ENCODE measurements at places on chromosomes 2 and 18.

- DNase-seq = no peak
Observed at GRCh38 chr2:136765256-136766072, at the start of gene THSD7B. TSS of gene THSD7B (plus strand) at chr2:136765545. CDS start at chr2:136882179, 116,634 bp downstream.

- no peak for DNase-seq
Observed at GRCh38 chr2:104846786-104847585, 6.9 kb upstream of the POU3F3 start.

DNA sequence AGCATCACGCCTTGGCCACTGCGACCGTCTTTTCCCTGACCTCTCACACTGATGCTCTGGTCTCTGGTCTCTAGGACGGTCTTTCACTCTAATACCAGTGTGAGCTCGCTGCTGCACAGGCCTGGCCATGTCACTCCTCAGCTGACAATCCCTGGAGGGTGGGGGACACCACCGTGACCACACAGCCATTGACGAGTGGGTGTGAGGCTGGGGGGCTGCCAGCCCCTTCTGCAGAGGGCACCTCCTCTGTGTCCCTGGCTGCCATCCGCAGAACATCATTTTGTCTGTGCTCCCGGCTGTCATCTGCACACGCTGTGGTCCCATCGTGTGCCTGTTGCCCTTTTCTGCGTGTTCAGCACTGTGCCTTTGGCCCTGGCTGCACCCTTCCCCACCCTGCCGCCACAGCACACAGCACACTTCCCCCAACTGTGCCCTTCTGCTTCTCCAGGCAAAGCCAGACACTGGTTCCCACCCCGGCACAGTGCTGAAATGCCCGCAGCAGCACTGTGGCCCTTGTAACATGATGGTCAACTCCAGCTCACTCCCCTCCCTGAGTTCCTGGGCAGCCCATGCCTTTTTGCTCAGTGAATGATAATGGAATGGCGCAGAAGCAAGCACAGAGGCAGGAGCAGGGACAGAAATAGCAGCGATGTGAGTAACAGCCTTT, 30.4 kb upstream of the INHBB start:
- DNase-seq = no peak

- no peak for DNase-seq
Observed at GRCh38 chr2:195677290-195677689, 20.3 kb downstream of the SLC39A10 start.

- peak; percentile 19 for DNase-seq
Observed at GRCh38 chr2:230723363-230723762, 10.7 kb downstream of the CAB39 start.

DNA sequence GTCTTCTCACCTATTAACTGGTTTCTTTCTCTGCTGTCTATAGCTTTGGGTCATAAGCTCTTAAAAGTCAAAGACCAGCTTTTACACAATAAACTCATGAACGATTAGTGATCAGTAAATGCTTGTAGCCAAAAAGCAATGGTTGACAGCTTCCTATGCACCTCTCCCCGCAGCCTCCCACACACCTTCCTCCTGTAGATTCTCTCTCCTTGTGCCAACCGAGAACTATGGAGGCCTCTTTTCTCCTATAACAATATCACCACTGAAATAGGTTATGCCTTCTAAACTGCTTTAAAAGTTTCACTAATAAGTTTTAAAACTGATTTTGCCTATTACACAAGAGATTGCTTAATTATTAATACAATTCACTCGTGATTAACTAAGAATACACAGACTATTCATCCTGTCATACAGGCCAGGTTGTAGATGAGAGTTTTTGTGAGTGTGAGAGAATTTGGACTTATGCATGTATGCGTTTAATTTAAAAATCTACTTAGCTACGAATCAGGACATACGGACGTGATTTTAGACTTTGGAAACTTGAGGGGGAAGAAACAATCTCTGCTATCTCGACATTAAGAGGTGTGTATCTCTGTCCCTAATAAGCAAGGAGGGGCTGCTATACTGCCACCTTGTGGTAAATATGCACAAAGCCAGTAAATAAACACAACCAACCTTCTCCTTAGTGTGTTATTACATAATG, 229.1 kb upstream of the RBBP8 start:
- DNase-seq = no peak

DNA sequence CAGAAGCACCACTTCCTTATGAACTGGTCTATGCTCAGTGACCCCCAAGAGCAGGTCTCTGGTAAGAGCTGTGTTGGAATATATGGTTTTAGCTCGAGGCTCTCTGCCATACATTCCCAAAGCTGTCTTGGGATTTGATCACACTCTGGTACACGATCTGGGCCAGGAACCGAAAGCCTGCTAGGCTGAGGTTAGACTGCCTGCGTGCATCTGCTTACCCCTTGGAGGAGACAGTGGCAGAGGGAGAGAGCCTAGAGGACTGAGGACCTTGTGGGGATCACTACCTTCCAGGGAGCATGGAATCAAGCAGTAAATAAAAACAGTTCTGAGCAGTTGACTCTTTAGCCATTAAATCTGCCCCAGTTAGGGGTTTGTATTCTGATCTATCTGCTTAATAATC, 63.7 kb downstream of the ZNF532 start:
- DNase-seq = no peak

DNA sequence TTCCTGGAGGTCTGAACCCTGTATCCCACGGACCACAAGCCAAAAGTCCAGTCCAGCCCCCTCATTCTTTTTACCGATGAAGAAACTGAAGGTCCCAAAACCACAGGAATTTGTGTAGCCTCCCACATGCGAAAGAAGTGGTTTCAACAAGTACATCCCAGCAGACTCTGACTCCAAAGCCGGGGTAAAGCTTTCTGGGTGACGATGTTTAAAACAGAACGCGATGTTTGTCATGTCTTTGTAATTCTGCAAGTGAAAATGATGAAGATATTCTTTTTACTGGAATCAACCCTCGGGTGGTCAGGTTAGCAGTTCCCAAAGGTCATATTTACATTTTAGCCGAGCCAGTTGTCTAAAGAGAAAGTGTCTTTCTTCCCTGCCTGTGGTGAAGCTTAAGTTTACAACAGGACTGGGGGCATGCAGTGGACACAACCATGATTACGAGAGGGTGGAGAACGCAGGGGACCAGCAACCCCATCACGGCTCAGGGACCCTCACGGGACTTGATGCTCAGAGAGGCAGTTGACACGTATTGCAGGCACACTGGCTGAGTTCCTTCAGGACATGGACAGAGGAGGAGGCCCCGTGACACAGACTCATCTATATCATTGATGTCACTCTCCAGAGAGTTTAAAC, 17.8 kb upstream of the TMEM131 start:
- peak; percentile 14 for DNase-seq

DNA sequence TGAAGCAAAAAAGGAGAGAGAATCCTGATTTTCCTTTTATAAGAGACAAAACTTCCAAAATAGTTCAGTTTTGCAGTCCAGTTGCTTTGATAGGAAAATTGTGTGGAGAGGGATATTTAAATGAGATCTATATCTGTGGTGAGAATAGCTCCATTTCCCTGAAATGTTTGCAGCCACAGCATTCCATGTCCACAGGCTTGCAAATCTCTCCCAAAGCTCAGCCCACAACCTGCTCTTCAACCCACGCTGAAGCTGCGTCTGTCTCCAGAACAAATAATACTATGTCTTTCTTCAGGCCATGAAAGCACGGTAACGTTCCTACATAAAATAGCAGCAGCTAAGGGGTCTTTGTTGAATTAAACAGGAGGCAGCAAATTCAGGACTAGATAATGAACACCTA, 31.8 kb downstream of the TMEM17 start:
- no peak for DNase-seq

GRCh38 chr2:230714136-230714480, 1.5 kb downstream of the CAB39 start:
- peak; percentile 39 for DNase-seq

- DNase-seq = no peak
Observed at GRCh38 chr18:58125183-58125582, 81.2 kb downstream of the NEDD4L start.

DNA sequence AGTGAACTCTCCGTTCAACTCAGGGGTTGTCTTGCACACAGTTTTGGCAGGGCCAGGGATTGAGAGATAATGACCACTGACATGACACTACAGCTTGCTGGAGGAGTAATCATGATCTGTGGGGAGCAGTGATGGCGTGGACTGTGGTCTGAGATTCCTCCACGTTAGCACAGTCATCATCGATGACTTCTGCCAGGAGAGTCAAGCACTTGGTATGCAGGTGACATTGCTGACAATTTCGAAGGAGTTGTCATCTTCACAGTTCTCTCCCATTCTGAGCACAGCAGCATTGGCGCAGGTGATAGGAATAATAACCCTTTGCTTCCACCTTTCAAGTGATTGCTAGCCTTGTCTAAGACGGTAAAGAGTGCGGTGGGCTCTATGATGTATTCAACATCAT, 79.8 kb downstream of the SGPP2 start:
- no peak for DNase-seq

DNA sequence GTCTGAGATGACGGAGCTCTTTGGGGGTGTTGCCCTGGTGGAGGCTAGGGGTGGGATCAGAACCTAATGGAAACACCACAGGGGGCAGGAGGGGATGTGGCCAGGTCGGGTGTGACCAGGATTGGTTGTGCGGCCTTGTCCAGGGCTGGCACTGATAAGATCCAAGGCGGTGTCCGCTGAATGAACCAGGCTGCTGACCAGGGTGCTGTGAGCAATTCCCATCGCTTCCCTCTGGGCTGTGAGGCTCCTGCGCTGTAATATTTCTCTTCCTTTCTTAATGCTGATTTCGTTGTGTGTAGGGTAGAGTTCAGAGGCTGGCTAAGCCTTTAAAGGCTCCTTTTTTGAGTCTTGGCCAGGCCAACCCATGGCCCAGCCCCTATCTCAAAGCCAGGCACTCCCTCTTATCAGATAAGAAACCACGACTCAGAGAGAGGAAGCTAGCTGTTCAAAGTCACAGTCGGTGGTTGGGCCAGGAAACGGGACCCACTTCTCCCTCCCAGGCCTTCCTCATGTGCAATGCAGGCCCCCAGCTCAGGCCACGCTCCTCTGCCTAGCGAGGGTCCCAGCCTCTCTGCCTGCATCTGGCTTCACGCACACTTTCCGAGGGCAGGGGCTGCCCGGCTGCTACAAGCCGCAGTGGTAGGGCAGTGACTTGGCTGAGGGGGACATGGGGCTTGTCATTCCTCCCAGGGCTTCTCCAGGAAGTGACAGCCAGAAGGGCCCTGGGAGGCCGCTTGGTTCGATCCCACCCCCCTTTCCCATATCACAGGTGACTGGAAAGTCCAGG, 26.0 kb upstream of the FOSL2 start:
- peak; percentile 49 for DNase-seq

DNA sequence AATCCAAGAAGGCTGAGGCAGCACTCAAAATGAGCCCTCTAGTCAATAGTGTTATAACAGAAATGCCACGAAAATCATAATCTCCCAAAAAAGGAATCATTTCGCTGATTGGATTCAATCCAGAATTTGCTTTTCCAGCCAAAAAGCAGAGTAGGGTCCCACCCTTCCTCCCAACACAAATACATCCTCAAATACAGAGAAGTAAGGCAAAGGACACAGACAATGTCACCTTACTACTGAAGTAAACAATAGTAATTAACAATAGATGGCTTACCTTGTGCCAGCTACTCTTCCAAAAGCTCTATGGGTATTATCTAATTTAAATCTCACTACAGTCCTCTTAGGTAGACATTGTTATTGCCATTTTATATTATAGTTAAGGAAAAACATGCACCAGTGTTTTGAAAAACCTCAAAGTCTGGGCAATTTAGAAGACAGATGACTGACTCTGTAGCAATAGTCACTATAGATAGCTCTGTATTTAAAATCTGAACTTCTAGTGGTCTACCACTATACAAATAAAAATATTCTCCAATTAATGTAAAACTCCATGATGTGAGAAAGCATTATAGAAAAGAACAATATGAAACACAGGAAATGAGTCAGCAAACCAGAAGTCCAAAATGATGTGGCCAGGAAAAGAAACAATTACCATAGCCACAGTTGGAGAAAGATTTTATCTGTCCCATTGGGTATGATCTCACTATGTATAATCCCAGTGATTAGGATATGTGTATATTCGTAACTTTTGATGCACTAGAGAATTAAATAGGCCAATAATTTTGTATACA, 305.0 kb upstream of the ERBB4 start:
- no peak for DNase-seq

GRCh38 chr18:9428301-9428706, 47.0 kb upstream of the RALBP1 start:
- no peak for DNase-seq

DNA sequence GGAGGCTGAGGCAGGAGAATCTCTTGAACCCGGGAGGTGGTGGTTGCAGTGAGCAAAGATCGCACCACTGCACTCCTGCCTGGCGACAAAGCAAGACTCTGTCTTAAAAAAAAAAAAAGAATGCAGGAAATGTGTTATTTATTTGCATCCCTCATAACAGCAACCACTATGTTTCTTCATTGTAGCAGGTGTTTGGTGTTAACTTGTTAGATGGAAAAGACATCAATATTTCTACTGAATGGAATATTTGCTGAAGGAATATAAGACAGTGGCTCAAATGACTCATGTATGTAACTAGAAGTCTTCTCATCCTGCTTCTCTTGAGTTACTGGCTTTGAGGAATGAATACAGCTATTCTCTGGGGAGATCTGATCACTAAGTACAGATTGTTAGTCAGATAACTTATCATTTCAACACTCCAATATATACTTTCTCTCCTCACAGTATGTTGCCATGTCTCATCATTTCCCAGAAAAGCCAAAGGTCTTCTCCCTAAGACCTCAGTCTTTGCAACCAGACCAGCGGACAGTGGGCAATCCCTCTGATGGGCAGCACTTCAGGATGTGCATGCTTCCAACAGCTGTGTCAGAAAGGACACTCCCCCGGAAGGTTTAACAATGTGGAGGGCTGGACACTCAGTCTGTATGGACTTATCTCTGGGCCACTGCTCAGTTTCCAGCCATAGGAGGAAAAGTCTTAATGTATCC, 104.4 kb upstream of the STK17B start:
- no peak for DNase-seq
